Pulmonary artery endothelial cell (primary cell): ENCODE measurements at places on chromosomes 6 and 20. TPM values are rescaled to one million over a fixed set of nuclear protein-coding genes. Genes with fewer than 3 reads are reported as not detected.

- no peak for DNase-seq
These were observed 304.9 kb upstream of the JAG1 start for GRCh38 chr20:10978713-10979112.

Gene SLC22A2
- total RNA-seq = not detected in 2 replicates

Gene LPA
- not detected in 2 replicates for total RNA-seq

- no peak for DNase-seq
These were observed 84.8 kb downstream of the CD40 start for GRCh38 chr20:46202766-46203509.

Gene MICB
- 24.8 and 29.2 TPM in 2 replicates for total RNA-seq

Gene ASCC3
- 74.1 and 100 TPM in 2 replicates for total RNA-seq

Gene ZNF292
- total RNA-seq = 14.8 and 16.9 TPM in 2 replicates

DNA sequence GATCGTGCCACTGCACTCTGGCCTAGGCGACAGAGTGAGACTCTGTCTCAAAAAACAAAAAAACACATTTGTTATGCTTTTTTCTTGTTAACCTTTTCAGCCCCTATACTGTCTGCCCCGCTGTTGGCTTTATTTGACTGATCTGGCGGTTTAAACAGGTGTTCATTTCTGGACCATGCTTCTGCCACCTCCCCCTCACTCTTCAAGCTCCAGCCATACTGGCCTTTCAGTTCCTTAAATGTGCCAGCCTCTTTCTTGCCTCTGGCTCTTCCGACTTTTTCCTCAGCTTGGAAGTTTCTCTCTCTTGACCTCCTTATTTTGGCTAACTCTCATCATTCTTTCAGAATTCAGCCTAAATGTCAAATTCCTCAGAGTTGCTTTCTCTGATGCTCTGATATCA lies 35.2 kb upstream of the TXLNB start:
- no peak for DNase-seq
